ENCODE measurements at places on chromosomes 4 and X. TPM values are rescaled to one million over a fixed set of nuclear protein-coding genes. Genes with fewer than 3 reads are reported as not detected.

DNA sequence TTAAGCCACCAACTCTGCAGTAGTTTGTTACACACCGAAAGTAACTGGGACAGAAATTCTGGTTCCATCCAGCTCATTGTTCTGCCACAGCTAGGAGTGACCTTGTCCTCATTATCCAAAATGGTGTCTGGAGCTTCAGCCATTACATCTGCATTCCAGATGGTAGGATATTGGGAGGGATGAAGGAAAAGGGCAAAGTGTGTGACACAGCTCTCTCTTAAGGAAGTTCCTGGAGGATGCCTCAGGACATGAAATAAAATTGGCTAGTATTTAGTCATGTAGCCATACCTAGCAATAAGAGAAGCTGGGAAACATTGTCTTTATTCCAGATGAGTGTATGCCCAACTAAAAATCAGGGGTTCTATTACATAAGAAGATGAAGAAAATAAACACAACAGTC lies 262.0 kb downstream of the BCOR start:
- no peak for DNase-seq

GRCh38 chr4:124334119-124334518 lies 378.4 kb downstream of the ANKRD50 start:
- peak; percentile 49 for DNase-seq

DNA sequence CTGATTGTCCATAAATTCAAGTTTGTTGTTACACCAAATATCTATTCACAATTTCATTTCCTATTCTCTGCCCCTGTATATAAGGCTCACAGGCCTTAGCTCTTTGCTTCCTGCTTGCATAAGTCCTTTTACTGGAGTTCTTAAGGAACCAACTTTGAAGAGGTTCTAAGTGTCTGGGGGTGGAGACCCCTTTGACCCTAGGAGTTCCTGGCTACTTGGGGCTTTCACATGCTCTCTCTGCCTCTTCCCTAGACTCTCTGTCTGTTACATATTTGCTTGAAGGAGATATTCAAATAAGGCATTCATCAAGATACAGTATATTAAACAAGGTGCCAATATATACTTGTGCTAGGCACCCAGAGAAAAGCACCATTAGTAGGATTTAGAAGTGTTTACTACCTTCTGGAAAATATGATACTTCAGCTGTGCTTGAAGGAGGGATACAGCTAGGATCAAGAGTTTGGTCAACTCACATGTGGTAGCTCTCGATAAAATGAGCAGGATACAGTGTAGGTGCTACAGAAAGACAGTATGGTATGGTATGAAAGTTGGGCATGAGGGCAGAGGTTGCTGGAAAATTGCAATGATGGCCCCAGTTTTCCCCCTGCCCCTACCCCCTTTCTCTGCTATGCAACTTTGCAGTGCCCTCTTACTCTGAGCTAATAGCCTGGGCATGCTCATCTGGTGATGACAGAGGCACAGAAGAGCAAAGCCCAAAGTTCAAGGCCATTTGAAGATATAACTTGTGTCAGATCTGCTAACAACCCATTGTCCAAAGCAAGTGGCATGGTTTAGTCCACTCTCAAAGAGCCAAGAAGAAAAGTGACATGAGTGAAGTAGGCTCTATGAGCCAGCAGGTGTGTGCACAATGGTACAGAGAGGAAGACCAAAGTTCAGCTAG lies 107.6 kb upstream of the CPEB2 start:
- DNase-seq: no peak

Gene IRS4
- 0.96 TPM for total RNA-seq

- DNase-seq: no peak
These were observed 734.7 kb upstream of the FAM241A start for GRCh38 chr4:111410571-111410970.

DNA sequence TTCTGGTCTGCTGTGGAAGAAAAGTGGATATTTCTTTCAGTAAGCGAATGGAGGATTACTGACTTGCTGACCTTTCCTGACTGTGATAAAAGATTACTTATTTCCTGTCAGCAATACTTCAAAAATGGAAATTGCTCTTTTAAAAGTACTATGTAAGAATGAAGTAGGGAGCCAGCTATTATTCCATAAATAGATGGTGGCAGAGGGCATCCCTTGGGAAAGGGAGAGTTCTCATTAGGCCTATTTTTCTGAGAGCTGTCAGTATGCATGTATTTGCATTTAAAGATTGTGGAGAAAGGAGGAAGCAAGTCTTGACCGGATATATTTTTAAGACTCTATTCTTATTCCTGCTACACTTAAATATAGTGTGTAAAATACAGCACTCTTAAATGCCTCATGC lies 37.2 kb downstream of the TMEM47 start:
- DNase-seq: no peak

Gene LAMTOR3
- 48.2 TPM for total RNA-seq

DNA sequence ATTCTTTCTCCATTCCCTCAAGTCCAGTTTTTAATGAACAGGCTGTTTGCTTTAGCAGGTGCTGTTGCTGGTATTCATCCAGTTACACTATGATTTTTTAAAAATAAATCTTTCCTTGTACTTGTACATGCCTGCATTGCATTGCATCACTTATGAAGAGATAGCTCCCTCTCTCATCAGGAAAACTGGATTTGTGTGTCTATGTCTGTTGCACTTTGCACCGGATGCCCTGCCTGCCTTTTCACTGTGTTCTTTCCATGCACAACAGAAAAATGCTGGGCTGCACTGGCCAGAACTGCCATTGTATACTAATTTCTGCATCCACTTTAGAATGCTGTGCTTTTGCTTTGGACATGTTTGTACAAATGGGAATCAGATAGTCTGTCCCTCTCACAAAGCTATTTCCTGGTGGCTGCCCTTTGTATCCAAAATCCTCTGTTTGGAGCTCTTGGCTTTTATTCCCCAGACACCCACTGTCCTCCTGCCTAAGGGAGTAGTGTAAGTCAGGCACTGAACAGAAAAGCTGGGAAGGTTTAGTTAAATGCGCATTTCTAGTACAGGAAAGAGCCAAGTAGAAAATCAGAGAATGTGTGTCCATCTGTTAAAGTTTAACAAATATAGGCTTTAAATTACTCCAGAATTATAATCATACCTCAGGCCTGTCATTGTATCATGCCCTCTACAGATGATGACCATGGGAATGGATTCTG lies 119.1 kb downstream of the MBNL3 start:
- DNase-seq: no peak

GRCh38 chr4:7719354-7720174 lies 220.1 kb downstream of the AFAP1 start:
- DNase-seq: peak; percentile 61

- no peak for DNase-seq
These were observed 305.4 kb upstream of the F9 start for GRCh38 chrX:139224953-139225665.

Gene RAB40A
- 2.8 TPM for total RNA-seq

Gene SRPX2
- 89.0 TPM for total RNA-seq
